ENCODE measurements at places on chromosomes 12 and 14.

DNA sequence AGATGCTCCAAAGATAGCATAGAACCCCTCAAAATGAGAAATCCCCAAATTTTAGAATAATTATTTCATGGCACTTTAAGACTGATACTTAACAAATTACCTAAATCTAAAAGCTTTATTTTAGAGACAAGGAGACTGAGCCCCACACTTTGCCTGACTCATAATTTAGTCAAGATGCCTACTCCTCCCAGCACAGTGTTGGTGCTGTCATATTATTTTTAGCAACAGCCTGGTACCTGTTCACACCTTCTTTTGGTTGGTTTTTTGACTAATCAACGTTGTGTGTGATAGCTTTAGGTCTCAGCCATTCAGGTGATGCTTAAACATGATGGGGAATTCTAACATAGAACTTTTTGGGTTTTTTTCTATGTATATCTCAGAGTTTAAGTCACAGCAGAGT, 120.2 kb downstream of the SEC23A start:
- no peak overlapping the region for H3K4me3 ChIP-seq
- no peaks in the 10 kb centered on the region for H3K36me3 ChIP-seq
- H3K27me3 ChIP-seq: peaks cover 18% of the 10 kb centered on the region
- DNase-seq: no peak
- H3K27ac ChIP-seq: no peak overlapping the region
- H3K4me1 ChIP-seq: no peaks in the 10 kb centered on the region

GRCh38 chr14:22358726-22359125, 230.3 kb downstream of the DAD1 start:
- H3K27ac ChIP-seq: no peak overlapping the region
- peaks cover 2% of the 10 kb centered on the region for H3K27me3 ChIP-seq
- no peaks in the 10 kb centered on the region for H3K4me1 ChIP-seq
- H3K36me3 ChIP-seq: no peaks in the 10 kb centered on the region

DNA sequence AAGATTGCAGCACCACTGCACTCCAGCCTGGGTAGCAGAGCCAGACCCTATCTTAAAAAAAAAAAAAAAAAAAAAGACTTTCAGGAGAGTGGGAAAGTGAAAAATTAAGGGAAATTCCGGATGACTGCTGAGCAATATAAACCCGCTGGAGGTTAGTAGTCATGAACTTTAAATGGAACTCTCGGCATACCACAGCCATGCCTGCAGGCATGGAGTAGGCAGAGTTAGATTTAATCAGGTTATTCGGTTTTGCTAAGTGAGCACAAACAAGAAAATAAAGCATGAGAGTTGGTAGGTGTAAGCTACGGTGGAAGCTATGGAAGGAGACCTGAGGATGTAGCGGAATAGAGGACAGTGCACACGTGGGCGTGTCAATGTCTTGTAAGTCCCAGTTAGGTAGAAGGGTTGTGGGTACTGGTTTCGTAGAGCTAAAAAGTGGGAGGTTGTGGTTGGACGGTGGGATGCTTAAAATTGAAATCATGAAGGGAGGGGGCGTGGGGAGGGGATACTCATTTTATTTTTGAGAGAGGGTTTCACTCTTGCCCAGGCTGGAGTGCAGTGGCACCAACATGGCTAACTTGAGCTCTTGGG, 11.8 kb upstream of the TUBA1C start:
- H3K27ac ChIP-seq: no peak overlapping the region
- H3K4me3 ChIP-seq: no peak overlapping the region
- H3K36me3 ChIP-seq: no peaks in the 10 kb centered on the region

- no peak overlapping the region for H3K27ac ChIP-seq
- no peaks in the 10 kb centered on the region for H3K27me3 ChIP-seq
- no peak overlapping the region for H3K4me3 ChIP-seq
- peaks cover 15% of the 10 kb centered on the region for H3K4me1 ChIP-seq
Observed at GRCh38 chr14:52700701-52701172, 5.4 kb upstream of the ERO1A start.

- no peaks in the 10 kb centered on the region for H3K36me3 ChIP-seq
- no peaks in the 10 kb centered on the region for H3K27me3 ChIP-seq
- no peak overlapping the region for H3K4me3 ChIP-seq
Observed at GRCh38 chr12:109725321-109726105, 11.9 kb downstream of the FAM222A start.

DNA sequence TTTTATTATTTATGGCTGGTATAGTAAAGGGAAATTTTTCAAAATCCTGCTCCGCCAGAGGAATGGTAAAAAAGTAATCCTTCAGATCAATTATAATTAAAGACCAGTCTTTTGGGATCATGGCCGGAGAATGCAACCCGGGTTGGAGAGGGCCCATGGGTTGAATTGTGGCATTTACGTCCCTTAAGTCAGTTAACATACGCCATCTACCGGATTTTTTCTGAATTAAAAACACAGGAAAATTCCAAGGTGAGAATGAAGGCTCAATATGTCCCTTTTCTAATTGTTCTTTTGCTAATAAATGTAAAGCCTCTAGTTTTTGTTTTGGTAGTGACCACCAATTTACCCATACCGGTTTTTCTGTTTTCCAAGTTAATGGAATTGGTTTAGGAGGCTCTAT, 602.8 kb downstream of the ALG10 start:
- no peaks in the 10 kb centered on the region for H3K4me1 ChIP-seq
- H3K27ac ChIP-seq: no peak overlapping the region
- no peak for DNase-seq
- H3K27me3 ChIP-seq: no peaks in the 10 kb centered on the region

All from activated naive CD8-positive, alpha-beta T cell treated with anti-CD3 and anti-CD28 coated beads, Interleukin-2, amount 50 U/mL, for 24 hours (primary cell).